ENCODE measurements at places on chromosomes 13 and 19.

DNA sequence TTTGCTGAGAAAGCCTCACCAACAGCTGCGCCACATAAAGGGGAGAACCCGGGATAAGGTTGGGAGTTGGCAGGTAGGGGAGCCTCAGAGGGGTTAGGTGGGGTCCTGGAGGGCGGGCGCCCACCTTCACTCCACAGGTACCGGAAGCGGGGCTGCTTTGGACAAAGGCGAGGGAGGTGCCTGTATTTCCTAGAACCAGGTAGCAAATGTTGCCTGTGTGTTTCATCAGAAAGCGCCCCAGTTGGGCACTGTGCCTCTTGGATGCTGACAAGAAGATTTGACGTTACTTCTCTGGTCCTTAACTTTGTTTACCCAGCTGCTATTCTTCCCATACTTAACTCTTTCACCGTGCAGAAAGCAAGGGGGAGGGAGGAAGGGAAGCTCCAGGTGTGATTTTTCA is 278.9 kb downstream of the ZNF536 start:
- DNase-seq: no peak

DNA sequence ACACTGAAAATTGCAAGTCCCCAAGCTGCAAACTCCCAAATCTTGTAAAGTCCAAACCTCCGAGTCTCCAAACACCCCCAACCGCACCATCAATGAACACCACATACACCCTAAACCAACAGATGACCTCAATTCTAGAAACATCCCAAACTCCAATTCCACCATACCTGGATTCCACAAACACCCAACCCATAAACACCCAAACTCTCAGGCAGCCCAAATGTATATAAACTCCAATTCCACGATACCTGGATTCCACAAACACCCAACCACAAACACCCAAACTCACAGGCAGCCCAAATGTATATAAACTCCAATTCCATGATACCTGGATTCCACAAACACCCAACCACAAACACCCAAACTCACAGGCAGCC is 470 bp downstream of the C3 start:
- no peak for DNase-seq

DNA sequence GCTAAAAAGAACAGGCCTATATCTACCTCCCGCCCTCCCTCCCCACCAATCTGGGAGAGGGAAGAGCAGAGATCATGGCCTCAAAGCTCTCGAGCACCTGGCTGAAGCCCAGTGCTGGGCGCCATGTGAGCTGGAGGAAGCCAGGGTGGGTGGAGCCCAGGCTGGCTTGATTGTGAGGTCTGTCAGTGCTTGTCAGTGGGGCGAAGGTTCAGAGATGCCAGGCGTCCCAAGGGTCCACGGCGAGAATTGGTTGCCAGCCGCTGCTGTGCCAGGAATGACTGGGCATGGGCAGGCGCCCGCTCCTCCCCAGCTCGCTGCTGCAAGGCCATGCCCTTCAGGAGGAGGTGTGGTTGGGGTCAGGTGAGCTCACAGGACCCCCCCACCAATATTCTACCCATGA is 11.5 kb downstream of the BEST2 start:
- DNase-seq: no peak

- DNase-seq: peak; percentile 97
These were observed at the start of gene PPP6R1 for GRCh38 chr19:55258828-55259539. Gene PPP6R1, minus strand, starts transcription at chr19:55259017. Its CDS starts 11,914 bp downstream, at chr19:55247103.

- no peak for DNase-seq
These were observed 59.6 kb downstream of the PDS5B start for GRCh38 chr13:32645854-32646253.

DNA sequence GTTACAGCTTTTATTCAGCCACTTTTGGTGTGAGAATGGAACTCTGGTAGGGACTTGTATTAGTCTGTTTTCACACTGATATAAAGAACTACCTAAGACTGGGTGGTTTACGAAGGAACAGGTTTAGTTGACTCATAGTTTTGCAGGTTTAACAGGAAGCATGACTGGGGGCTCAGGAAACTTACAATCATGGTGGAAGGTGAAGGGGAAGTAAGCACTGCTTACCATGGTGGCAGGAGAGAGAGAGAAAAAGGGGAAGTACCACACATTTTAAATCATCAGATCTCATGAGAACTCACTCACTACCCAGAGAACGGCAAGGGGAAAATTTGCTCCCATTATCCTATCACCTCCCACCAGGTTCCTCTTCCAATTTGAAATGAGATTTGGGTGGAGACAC is 942.2 kb downstream of the PCDH17 start:
- no peak for DNase-seq

DNA sequence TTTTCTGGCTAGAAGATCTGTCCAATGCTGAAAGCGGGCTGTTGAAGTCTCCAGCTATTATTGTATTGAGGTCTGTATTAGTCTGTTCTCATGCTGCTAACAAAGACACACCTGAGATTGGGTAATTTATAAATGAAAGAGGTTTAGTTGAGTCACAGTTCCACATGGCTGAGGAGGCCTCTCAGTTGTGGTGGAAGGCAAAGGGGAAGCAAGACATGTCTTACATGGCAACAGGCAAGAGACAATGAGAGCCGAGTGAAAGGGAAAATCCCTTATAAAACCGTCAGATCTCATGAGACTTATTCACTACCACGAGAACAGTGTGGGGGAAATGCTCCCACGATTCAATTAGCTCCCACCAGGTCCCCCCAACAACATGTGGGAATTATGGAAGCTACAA is 980.4 kb downstream of the SLITRK5 start:
- DNase-seq: no peak

DNA sequence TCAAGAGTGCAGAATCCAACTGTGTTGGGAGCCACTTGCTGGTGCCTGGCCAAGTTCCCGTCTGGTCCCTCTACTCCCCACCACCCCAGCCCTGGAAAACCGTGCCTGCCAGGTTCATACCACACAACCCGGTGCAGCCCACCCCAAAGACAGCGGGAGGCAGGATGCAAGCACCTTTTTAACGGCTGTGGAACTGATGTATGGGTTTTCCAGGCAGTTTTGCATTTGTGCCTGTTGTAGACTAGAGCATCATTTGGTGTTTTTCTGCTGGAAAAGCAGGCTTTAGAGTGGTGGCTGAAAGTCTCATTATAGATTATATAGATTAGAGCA is 13.5 kb downstream of the TFDP1 start:
- DNase-seq: no peak

DNA sequence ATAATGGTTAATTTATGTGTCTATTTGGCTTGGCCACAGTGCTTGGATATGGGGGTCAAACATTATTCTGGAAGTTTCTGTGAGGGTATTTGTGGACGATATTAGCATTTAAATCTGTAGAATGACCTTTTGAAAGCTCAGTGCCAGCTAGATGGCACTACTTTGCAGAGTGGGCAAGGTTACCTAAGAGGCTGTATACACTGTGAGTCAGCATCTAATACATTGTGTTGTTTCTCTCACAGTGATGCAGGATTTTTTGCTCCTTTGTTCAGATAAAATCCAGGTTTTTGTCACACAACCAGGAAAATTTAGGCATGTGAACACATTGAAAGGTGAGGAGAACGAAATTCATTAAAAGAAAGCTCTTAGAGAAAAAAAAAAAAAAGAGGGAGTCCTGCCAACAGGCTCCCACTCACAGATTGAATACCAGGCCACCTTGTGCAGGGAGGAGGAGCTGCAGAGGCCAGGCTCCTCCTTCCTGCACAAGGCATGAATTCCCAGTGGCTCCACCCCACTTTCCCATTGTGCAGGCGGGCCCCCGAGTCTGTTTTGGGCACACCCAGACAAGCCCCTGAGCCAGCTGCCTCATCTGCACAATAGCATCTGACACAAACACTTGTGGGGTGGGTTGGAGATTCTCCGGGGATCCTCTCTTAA is 551.0 kb upstream of the ATXN8OS start:
- DNase-seq: no peak

- DNase-seq: no peak
These were observed 36.9 kb upstream of the GRTP1 start for GRCh38 chr13:113400621-113401451.

GRCh38 chr19:4365341-4365740 is 22.0 kb downstream of the MPND start:
- no peak for DNase-seq

DNA sequence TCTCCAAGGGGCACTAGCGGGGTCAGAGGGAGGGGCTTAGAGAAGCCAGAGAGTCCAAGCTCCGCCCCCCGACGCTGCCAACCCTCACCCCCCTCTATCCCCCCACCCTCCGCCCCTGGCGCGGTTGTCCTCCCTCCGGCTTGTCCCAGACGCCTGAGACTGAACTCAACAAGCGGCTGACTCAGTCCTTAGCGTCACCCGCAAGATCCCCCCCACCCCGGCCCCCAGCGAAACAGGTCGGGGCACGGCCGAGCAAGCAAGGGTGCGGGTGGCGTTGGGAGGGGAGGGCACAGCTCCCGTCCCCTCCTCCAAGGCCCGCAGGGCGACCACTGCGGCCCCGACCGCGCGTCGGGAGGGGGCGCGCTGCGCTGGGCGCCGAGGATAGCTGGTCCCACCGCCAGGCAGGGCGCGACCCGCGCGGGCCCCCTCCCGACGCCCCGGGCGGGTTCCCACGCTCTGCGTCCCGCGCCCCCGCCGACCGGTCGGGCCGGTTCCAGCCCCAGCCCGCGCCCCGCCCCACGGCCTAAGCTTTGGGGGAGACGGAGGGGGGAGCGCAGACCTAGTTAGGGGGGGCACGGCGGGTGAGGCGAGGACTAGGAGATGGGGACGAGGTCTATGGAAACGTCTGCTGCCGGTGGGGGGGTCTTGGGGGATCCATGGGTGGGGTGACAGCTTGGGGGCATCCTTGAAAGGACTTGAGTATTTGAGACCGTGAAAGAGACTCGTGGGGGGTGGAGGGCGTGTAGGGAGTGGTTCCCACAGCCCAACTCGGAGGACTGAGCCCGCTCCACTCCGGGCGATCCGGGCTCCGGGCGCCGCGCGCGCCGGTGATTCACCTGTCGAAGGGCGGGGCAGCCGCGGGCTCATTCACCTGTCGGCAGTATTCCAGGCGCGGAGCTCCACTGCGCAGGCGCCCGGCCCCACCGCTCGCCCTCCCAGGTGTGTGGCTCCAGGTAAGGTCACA is 5.1 kb downstream of the NOTCH3 start:
- no peak for DNase-seq

DNA sequence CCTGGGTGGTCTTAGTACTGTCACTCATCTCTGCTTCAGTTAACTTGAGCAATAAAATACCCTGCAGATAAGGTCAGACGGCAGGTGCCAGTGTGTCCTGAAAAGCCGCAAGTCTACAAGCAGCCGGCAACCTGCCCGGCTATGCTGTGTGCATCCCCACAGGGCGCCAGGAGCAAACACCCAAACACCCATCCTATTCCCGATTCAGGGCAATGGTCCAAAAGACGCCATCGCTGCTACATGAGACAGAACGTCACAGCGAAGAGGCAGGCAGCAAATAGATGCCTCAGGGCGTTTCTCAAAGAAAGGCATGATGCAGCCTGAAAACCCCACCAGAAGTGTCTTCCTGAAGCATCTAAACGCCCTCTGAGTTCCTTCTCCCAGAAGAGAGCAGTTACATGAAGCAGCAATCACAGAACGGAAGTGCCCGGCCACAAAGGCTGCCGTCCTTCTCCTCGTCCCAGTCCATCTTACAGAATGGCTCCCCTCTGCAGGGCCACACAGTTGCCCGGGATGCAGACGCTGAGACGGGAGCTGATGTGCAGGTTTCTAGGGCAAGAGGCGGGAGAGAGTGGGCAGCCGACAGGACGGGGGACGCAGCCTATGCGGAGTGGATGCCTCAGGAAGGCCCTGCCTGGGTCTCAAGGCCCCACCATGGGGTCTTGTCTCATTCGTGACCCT is 35.1 kb downstream of the RASA3 start:
- DNase-seq: no peak

GRCh38 chr13:113533161-113533840 is 42.8 kb upstream of the DCUN1D2 start:
- DNase-seq: no peak

DNA sequence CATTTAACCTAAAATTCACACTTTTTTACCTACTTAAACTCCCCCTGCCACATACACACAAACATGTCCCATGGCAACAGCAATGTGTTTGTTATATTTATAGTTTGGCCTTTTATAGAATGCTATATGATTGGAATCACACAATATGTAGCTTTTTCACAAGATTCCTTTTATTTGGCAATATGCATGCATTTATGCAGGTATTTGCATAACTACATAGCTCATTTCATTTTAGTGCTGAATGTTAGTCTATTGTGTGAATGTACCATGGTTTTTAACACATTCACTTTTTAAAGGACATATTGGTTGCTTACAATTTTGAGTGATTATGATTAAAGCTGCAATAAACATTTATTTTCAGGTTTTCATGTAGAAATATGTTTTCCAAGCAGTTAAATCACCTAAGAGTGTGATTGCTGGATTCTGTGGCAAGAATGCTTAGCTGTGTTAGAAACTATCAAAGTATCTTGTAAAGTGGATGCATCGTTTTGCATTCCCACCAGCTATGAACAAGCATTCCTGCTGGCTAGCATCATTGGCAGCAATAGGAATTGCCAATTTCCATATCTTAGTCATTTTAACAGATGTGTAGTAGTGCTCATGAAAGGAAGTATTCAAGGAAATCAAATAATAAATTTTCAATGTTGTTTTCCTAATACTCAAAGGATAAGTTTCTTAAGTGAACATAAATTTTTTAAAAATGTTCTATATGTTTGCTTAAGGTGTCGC is 557.0 kb downstream of the SLITRK1 start:
- peak; percentile 47 for DNase-seq

DNA sequence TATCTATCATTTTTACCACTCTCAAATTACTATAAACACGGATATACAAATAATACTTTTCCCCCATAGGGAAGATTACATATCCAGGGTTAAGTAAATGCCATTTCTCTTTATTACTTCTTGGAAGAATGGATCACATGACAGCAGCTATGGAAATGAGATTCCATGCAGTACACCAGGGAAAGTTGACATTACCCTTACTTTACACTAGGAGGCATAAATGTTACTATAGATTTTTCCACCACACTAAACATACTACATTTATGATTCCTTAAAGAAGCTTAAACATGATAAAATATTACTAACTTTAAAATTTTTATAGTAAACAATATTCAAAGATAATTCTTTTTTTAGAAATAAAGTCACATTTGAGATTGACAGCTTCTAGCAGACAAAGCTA is 611.4 kb downstream of the PCDH9 start:
- DNase-seq: peak; percentile 4

GRCh38 chr13:55583953-55584593 is 1556.6 kb upstream of the PRR20A start:
- DNase-seq: no peak

- DNase-seq: no peak
These were observed 114.6 kb downstream of the SOX1 start for GRCh38 chr13:112181336-112182067.

DNA sequence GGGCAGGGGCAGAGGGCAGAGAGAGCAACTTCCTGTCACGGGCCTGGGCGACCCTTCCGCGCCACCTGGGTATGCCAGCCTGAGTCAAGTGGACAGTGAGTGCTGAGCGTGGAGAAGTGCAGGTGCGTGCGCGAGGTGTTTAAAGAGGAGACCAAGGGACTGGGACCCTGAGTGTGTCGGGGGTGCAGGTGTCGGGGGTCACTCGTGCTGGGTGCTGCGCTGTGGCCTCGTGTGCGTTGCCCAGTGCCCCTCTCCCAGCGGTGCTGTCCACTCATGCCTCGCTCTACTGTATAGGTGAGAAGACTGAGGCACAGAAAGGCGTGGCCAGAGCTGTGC is 18.9 kb upstream of the KCTD15 start:
- no peak for DNase-seq
